ENCODE measurements at places on chromosomes 4 and X.
A peak's percentile ranks its signal among the peaks of the same experiment; 100 is the strongest.

GRCh38 chr4:153594210-153594609 lies 89.9 kb upstream of the TLR2 start:
- DNase-seq, result peak; percentile 85

DNA sequence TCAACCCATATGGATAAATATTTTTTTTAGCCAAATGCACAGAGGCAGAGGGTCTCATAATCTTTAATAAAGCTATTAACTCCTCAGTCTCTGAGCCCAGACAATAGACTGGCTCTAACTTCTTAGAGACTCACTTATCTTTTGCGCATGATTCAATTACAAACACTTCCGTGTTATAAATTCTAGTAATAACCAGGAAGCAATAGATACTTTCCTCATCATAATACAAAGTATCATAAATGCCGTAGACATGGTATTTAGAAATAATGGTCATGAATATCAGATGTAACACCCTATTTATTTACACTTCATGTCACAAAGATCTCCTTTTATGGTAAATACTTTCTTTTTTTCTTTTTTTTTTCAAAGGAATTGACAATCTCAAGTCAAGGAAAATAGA lies 4.4 kb upstream of the GIMD1 start:
- DNase-seq, result no peak

GRCh38 chr4:105155426-105155825 lies 8.8 kb downstream of the TET2 start:
- DNase-seq, result no peak

DNA sequence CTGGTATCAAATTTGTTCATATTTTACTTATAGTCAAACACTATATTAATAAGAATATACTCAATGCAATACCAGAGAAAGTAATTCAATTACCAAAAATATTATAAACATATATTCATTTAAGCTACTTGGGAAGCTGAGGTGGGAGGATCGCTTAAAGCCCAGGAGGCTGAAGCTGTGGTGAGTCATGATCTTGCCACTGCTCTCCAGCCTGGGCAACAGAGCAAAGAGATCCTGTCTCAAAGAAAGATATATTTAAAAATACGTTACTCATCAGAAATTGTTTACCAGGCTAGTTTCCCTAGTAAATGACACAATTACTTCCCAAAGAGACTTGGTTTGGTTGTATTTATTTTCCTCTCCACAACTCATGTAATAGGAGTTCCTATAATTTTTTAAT lies 433.6 kb downstream of the GASK1B start:
- DNase-seq, result peak; percentile 11

DNA sequence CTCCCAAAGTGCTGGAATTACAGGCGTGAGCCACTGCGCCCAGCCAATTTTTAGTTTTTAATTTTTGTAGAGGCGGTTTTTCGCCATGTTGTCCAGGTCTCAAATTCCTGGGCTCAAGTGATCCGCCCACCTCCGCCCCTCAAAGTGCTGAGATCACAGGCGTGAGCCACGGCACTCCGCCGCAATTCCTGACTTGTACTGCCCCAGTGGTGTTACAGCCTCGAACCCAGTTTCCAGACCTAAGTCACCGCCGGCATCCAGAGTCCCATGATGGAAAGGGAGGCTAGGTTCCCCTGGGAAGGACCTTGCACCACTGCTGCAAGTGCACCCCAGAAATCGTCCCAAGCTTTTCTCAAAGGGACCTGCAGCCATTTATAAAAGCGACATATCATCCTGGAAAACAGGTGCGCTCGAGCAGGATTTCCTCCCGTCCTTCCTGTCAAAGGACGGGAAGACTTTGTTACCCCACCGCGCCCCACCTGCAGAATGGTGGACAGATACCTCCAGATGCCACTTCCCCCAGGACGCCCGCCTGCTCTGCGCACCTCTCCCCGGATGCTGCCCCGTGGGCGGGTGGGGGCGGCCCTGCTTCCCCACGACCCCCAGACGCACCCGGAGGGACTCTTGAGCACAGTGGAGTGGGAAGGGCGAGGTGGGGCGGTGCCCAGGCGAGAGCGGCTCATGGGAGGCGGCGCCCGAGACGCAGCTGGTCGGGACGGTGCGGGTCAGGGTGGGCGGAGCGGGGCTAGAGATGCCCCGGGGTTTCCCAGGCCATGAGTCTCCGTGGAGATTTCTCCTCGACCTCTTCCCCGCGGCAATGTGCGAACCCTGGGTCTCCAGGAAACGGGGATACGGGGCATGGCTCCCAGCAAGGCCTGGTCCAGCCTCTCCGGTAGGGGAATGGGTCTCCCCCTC lies 947 bp upstream of the RPL10 start:
- DNase-seq, result peak; percentile 71

DNA sequence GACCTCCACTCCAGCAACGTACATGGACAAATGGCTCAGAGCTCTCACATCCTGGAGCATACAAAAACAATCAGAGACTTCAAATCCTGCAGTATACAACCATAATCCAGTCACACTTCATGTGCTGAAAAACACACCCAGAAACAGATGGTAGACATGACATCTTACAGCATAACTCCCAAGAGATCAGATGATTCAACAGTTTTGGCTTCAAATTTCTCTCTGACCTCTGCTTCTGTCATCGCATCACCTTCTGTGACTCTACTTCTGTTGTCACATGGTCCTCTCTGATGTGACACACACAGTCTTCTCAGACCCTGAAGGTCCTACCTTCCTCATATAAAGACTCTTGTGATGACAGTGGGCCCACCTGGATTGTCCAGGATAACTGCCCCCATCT lies 18.5 kb downstream of the SUV39H1 start:
- peak; percentile 6 for DNase-seq

DNA sequence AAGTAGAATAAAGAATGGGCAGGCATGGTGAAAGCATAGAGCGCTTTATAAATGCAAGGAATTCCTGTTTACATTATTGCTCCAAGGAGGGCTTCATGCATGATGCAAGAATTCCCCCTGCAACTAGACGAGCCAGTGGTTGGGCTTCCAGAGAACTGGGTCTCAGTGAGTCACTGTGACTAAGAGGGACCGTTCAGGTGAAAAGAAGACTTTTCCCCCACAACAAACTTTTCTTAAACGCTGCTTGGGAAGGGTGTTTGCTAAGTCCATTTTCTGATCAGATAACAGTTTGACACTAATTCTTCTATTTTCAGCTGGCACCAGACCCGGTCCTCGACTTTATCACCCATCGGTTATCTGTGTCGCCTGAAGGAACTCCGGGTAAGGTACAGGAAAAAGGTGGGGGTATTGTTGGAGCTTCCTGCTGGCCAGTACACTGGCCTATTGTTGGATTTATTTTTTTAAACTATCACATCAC lies 40.1 kb downstream of the LDB2 start:
- peak; percentile 34 for DNase-seq

DNA sequence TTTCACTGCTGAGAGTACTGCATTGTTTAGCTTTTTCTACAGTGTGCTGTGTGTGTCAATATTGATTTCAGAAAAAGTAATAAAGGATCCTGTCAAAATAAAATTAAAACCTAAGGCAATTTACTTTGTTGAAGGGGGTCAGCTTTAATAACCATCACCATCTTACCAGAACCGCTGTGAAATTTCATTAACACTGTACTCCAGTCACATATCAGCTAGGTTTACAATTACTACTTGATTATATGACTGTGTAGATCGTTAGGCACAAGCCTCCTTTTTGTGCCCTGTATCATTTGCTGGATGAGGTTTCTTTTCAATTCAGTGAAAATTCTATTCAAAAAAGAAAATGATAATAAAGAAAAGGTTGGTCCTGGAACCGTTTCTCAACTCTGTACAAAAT lies 917.2 kb downstream of the CENPC start:
- DNase-seq, result no peak

- no peak for DNase-seq
These were observed 107.2 kb downstream of the ANAPC4 start for GRCh38 chr4:25484243-25484721.

GRCh38 chr4:60450054-60450453 lies 750.1 kb upstream of the ADGRL3 start:
- DNase-seq, result no peak

Measured in adipocyte (in vitro differentiated cells).